Caudate nucleus (tissue), 63 donors: ENCODE measurements at places on chromosomes 11 and 22.

DNA sequence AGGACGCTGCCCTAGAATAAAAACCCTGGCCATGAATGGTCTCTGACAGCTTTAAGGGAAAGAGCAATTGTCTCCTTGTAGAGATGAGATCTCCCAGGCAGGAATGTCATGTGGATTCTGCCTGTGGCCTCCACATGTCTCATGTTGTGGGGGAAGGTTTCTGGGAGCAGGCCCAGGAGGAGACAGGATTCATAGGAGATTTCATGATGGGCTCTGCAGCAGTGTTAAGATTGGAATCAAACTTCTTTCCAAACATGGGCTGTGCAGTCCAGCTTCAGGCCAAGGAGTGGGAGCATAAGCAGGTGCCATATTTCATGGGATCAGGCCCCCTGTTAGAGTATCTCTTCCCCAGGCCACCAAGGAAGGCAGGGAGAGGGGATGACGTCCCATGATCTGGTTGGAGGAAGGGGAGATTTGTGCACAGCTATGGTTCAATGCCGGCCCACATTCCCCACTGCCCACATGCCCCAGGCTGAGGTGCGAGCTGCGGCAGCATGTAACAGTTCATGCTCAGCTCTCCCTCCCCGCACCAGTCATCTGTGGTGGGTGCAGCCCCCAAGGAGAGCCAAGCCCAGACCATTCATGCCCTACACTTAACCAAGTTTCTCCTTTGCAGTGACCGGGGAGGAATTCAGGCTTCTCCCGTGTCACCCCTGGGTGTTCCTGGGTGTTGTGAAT, 42.5 kb downstream of the LMO1 start:
- no peak for DNase-seq

- DNase-seq: no peak
Measured at GRCh38 chr11:117857734-117858414, 18.6 kb downstream of the FXYD6 start.

DNA sequence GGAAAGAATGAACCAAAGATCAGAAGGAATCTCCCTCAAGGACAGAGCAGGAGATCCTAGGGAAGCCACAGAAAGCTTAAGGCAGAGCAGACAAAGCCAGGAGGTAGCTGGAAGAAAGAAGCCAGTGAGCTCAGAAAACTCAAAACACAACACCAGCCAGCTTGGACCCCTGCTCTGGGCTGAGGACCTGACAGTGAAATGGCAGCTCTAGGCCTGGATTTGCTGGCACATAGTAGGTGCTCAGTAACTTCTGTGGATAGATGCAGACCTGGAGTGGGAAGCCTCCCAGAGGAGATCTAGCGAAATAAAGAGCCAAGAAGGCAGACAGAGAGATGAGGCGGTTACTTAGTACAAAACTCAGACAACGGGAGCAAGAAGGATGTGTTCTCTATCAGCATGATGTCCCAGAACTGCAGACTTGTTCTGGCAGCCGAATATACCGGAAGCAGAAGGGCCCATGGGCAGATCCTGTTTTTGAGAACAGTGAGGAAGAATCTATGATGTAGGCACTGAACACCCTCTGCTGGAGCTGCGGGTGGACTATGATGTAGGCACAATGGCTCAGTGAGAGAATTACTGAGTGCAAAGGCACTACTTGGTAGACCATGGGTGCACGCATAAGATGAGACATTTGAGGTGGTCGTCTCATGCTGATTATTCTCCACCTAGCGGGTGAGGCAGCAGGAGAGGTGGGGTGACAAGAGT, 4.8 kb downstream of the ROBO4 start:
- DNase-seq: no peak

GRCh38 chr22:20238536-20238900, 29.6 kb downstream of the RTN4R start:
- DNase-seq: no peak

GRCh38 chr22:50670513-50670912, 2.1 kb upstream of the SHANK3 start:
- DNase-seq: no peak

DNA sequence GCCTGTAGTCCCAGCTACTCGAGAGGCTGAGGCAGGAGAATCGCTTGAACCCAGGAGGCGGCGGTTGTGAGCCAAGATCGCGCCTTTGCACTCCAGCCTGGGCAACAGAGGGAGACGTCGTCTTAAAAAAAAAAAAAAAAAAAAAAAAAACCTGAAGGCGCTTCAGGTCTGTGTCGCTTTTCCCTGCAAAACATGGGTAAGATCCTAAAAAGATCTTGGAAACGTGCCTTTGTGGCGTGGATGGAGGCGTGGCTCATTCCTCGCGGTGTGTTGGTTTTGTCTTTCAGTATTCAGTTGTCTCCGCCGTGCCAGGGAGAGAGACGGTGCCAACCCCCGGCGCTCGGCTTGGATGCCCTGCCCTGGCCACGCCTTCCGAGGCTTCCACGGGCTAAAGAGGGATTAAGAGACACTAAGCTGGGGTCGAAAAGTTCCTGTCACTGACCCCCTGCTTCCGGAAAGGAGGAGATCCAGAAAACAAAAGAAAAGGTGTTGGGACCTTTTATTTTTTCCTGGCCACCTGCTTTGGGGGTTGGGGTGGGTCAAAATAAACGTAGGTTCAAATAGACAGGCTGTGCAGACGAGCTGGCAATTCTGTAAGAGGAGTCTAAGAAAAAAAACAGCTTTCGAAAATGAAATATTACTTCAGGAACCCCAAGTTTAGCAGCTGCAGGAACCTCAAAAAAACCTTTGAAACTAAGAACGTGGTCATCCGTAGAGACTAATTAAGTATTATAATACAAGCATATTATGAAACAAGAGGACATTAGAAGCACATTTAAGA, 1.1 kb upstream of the SLC35F2 start:
- no peak for DNase-seq

GRCh38 chr11:72069787-72070251, 10.5 kb downstream of the NUMA1 start:
- no peak for DNase-seq

DNA sequence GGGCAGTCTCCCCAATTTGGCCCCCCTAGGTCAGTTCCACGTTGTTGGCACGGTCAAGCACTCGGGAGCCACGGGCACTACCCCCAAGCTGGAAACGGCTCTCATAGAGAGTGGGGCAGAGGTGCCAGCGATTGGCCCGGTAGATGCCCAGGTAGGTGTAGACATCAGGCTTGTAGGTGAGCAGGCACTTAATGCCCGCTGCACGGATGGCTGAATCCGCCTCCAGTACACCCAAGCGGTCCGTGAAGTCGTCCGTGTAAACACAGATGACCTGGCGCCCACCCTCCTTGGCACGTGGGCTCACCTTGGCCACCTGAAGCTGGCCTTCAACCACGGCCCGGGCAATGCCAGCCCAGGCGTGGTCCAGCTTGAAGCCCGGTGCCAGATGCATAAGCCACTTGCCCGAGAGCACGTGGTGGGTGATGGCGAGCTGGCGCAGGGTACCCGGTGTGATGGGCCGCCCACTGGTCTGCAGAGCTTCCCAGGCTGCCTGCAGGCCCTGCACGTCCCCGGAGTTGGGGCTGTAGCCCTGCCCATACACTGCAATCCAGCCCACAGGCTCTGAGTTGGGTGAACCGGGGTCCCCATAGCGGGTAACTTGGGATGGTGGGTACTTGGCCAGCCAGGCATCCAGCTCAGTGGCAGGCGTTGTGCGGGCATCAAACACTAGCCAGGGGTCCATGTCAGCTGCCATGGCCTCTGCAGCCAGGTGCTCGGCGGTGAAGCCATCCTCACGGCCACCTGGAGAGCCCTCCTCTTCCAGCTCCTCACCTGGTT, 1.2 kb downstream of the C11orf68 start:
- no peak for DNase-seq

- DNase-seq: no peak
Measured at GRCh38 chr22:39501644-39502108, 414 bp upstream of the MIEF1 start.

GRCh38 chr22:41781507-41781906, 19.0 kb upstream of the CCDC134 start:
- DNase-seq: no peak

- DNase-seq: no peak
Measured at GRCh38 chr22:29596408-29596807, 7.0 kb upstream of the NF2 start.

DNA sequence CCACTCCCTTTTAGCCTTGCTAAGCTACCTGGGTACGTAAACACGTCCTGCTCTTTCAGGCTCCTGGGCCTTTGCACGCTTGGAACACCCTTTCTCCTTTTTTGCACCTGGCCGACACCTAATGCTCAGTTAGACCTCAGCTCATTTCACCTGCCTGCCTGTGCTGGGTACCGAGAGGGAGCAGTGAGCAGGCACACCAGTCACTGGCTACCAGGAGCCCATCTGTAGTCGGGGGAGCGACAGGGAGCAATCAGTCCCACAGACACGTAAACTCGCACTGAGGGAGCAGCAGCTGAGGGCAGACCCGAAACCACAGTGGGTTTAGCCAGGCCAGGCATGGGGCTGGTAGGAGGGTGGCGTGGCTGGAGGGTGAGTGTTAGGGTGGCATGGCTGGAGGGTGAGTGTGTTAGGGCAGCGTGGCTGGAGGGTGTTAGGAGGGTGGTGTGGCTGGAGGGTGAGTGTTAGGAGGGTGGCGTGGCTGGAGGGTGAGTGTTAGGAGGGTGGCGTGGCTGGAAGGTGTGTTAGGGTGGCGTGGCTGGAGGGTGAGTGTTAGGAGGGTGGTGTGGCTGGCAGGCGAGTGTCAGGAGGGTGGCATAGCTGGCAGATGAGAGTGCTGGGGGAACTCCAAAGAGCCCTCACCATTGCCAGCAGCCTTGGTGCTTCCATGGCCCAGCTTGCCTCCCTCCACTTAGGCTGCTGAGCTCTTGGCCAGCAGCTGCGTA, 6.4 kb upstream of the GTSE1 start:
- no peak for DNase-seq

GRCh38 chr11:41803895-41804294, 344.4 kb upstream of the LRRC4C start:
- DNase-seq: no peak

DNA sequence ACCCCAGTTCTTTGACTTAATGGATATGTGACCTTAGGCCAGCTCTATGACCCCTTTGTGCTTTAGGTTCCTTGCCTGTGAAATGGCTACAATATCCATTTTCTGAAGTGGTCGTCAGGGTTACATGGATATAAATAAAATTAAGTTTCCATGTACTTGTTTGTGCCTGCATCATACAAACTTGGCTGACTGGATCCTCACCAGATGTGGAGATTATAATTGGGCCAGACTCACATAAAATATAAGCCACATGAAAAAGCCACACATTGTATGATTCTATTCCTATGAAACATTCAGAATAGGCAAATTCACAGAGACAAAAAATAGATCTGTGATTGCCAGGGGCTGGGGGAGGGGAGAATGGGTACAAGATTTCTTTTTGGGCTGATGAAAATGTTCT, 100.9 kb upstream of the USP47 start:
- no peak for DNase-seq

- DNase-seq: no peak
Measured at GRCh38 chr22:34102633-34103032, 182.4 kb upstream of the LARGE1 start.

- peak; percentile 35 for DNase-seq
Measured at GRCh38 chr11:111635706-111636045, 33.4 kb downstream of the SIK2 start.

GRCh38 chr11:62556875-62557631, 10.4 kb upstream of the AHNAK start:
- no peak for DNase-seq

GRCh38 chr11:92766698-92767097, 202.8 kb upstream of the MTNR1B start:
- no peak for DNase-seq

DNA sequence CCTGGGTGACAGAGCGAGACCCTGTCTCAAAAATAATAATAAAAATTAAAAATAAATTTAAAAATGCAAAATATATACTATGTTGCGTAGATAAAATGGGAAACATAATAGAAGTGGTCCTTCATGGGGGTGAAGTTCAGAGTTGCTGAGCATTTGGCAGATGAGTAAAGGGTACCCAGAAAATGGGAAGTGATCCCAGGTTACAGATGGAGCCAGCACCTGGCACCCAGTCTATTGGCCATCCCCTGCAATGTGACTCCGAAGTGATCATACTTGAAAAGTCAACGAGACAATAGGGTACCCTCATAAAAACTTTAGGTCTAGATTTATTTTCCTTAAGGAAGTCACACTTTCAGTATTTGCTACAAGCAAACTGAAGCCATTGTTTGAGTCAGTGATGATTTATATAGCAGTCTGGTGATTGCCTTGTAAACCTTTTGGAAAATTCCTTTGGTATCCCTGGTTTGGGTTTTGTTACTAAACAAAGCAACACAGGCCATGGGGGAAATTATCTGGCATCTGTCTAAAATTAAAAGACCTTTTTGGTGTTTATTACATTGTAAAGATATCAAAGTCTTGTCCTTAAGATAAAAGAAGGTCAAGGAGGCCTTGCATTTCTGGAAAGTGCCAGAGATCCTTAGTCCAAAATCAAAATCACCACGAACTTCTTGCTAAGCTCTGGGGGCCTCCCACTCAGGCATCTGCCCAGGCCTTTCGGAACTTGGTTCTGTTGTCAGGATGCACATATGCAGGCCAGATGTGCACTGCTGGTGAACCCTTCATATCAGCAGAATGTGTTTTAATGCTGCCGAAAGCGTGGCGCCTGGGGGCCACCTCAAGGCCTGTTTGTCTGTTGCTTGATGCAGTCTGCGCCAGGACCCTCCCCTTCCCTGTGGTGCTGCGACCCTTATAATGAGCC, 4.3 kb downstream of the SMARCB1 start:
- DNase-seq: no peak

GRCh38 chr11:62575156-62575555, 1.5 kb upstream of the EEF1G start:
- DNase-seq: no peak

DNA sequence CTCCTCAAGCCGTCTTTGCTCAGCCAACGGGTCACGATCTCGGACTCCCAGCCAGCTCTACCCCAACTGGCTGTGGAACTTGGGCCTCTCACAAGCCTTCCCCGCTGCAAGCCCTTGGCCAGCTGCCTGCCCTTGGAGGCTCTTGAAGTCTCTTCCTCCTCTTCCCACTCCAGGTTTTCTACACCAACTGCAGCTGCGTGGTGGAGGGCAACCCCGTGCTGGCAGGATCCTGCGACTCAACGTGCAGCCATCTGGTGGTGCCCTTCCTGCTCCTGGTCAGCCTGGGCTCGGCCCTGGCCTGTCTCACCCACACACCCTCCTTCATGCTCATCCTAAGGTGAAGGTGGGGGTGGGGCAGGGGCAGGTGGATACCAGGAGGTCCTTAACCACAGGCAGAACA, 40.5 kb upstream of the TPBGL start:
- DNase-seq: no peak

GRCh38 chr11:102446606-102447005, 6.0 kb downstream of the TMEM123 start:
- no peak for DNase-seq

GRCh38 chr22:27416511-27417420, 384.8 kb downstream of the MN1 start:
- no peak for DNase-seq

DNA sequence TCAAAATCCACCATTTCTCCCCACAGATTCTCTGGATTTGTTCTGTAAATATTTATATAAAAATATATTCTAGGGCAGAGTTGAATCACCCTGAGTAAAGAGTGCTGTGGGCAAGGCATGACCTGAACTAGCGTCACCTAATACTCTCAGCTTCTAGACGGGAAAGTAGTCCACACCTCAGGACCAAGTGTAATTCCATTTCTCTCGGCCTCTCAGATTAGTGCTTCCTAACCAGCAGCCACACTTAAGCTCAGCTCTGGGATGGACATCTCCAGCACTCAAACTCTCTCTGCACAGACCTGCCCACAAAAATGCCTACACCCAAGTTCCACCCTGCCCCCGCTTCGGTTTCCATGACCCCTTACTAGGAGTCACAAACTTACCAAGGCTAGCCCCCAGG, 5.3 kb downstream of the SPTBN2 start:
- no peak for DNase-seq

- no peak for DNase-seq
Measured at GRCh38 chr11:129418039-129418438, 42.4 kb downstream of the BARX2 start.
